ENCODE measurements at places on chromosomes 13 and 19.
A peak's percentile ranks its signal among the peaks of the same experiment; 100 is the strongest.

- DNase-seq, result no peak
Measured at GRCh38 chr19:23804676-23805075, 46.0 kb upstream of the ZNF681 start.

- DNase-seq, result peak; percentile 62
Measured at GRCh38 chr19:35755550-35756376, 1.1 kb downstream of the HSPB6 start.

GRCh38 chr13:112531263-112531794, 56.6 kb downstream of the TUBGCP3 start:
- DNase-seq, result no peak

DNA sequence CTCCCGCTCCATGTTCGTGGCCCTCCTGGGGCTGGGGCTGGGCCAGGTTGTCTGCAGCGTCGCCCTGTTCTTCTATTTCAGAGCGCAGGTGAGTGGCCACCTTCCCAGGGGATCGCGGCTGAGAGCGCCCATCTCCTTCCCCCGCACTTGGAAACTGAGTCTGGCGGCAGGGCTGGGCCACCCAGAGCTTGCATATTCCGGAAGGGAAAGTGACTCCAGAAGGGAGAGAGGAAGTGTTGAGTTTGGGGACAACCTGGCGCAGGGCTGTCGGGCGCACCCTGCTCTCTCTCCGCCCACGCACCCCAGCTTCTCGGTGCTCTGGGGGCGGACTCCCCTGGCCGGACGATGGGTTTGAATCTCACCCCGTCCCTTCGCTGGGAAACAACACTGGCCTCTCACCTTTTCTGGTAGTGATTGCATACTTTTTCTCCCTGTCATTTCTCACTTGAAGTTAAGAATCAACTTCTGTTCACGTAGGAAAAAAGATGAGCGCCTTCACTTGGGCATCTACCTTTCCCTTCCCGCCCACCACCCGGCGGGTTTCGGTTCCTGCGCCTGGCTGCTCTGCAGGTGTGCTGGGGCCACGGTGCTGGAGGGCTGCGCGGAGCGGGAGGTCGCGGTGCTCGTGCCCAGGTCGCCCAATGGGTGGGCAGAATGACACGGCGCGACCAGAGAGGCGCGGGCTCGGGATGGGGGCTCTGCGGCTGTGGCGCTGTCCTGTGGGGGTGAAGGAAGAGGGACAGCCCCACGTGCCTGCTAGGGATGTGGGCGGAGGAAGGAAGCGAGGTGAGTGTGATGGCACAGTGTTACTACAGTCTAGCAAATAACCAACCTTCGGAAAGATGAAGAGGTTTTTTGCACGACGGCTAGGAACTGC, 721 bp downstream of the TNFSF11 start:
- DNase-seq, result peak; percentile 65

DNA sequence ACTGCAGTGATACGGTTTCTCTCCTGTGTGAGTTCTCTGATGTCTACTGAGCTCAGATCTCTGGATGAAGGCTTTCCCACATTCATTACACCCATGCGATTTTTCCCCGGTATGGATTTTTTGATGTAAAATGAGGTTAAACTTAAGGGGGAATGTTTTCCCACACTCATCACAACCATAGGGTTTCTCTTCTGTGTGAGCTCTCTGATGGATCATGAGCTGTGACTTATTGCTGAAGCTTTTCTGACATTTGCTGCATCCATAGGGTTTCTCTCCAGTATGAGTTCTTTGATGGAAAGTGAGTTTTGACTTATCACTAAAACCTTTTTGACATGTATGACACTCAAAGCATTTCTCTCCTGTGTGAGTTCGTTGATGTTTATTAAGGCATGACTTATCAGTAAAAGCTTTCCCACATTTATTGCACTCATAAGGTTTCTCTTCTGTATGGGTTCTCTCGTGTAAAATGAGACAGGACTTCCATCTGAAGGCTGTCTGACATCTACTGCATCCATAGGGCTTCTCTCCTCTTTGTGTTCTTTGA, 10.6 kb upstream of the ZNF649 start:
- DNase-seq, result no peak

DNA sequence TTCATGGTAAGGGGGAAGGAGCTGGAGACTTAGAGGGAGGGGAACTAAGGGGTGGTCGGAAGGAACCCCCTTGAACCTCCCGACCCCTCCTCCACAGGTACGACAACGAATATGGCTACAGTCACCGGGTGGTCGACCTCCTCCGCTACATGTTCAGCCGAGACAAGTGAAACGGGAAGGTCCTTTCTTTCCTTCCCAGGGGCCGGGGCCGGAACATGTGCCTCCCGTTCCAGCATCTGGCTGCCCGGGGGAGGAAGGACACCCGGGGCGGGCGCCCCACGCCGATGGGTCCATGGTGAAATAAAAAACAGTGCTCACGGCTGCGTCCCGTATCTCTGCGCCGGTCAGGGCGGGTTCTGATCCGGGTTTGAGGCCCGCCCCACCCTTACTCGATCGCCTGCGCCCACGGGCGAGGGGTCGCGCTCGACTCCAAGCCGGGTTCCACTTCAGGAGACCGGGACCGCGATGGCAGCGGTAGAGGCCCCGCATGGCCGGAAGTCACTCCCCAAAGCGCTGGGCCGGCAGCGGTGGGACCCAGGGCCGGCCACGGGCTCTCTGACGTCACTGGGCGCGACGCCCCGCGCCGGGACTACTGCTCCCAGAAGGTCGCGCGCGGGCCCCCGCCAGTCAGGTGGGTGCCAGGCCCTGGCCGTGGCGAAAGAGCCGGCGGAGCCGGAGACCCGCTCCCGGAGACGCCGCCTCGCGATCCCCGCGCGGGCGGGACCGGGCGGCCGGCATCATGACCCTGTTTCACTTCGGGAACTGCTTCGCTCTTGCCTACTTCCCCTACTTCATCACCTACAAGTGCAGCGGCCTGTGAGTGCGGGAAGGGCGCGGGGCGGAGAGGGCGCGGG, at the start of gene TMEM147:
TMEM147 (plus strand) TSS at position 626 of the 854 bp plus-strand sequence; CDS start at position 740, 114 bp downstream.
- DNase-seq, result peak; percentile 89

- no peak for DNase-seq
Measured at GRCh38 chr13:79281339-79281747, 124.7 kb downstream of the RBM26 start.

DNA sequence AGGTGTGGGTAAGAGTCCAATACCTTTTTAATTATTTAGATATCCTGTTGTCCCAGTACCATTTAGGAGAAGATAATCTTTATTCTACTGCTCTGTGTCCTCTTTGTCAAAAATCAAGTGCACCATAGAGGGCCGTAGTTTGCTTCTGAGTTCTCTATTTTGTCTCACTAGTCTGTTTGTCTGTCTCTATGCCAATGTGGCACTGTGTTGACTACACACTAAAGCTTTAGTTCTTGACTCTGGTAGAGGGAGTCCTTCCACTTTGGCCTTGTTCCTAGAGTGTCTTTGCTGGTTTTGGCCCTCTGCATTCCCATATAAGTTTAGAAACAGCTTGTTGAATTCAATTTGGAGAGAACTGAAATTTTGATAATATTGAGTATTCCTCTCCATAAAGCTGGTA, 75.9 kb downstream of the SCGB2B2 start:
- DNase-seq, result no peak

DNA sequence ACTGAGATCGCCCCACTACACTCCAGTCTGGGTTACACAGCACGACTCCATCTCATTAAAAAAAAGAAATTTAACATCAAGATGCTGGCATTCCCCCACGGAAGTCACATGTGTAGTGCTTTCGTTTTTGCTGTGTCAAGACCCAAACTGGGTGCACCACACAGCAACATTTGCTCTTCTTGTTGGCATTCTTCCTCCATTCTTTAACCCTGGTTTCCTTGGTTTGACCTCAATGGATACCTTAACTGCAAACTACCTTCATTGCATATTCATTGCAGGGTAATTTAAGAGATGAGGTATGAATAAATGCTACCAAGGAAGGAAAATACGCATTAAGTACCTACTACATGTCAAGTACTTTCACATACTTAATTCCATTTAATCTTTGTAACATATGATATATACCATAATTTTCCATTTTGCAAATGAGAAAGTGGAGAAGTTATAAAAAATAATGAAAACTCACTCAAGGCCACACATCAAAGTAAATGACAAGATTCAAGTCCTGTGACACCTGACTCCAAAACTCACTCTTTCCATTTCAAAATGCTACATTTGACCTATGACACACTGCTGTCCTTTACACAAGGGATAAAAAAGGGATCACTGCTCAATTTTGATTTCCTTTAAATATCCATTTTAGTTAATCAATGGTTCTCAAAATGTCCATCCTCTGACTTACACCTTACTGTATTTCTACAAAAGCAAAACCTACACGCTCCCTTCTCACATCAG, 59.2 kb downstream of the STK24 start:
- DNase-seq, result peak; percentile 45

- DNase-seq, result no peak
Measured at GRCh38 chr13:78420814-78421213, 182.5 kb downstream of the POU4F1 start.

- no peak for DNase-seq
Measured at GRCh38 chr13:43008596-43008995, 14.8 kb upstream of the DNAJC15 start.

- DNase-seq, result no peak
Measured at GRCh38 chr19:55324662-55325061, 479 bp downstream of the TMEM150B start.

DNA sequence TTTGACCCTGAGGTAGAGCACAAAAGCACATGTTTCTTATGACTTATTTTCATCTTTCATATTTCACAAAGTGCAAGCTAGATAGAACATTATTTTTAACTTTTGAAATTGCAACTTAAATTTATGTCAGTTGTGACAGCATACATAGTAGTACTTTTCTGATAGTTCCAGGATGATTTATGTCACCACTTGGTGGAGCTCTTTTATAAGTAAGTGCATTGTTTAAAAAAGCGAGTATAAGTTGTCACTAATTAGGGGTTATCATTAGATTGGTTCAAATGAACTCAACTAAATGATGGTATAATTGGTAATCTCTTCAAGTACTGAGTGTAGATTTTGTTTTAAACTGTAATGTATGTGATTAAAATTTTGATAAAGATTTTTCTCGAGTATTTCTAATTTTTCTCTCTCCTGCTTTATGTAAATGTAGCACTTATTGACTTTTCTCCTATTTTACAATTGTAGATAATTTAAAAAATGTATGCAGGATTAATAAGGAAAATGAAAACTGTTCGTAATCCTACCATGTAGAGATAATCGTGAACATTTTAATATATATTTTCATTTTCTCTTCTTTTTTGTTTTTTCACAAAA, 31.1 kb downstream of the RB1 start:
- DNase-seq, result no peak

DNA sequence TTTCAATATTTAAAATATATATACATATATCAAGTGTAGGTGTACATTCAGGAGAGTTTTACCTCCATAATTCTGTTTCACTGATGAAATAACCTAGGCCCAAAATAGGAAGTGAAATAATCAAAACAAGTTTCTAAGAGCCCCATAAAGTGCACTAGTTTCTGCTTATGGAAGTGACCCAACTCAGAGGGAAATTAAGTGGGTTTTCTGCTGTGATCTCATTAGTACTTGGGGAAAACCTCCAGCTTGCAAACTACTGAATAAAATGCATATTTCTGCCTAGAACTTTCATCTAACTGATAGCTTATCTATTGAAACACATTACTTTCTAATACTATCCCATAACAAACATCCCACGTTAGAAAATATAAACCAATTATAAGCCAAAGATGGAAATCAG, 45.4 kb upstream of the MIR17HG start:
- DNase-seq, result no peak

- no peak for DNase-seq
Measured at GRCh38 chr19:38583219-38583984, 34.4 kb downstream of the MAP4K1 start.

GRCh38 chr19:4589579-4590410, 30.3 kb upstream of the SEMA6B start:
- no peak for DNase-seq

- no peak for DNase-seq
Measured at GRCh38 chr13:81041761-81042160, 700.8 kb upstream of the SPRY2 start.

GRCh38 chr13:98622931-98623331, 46.0 kb upstream of the STK24 start:
- DNase-seq, result no peak

DNA sequence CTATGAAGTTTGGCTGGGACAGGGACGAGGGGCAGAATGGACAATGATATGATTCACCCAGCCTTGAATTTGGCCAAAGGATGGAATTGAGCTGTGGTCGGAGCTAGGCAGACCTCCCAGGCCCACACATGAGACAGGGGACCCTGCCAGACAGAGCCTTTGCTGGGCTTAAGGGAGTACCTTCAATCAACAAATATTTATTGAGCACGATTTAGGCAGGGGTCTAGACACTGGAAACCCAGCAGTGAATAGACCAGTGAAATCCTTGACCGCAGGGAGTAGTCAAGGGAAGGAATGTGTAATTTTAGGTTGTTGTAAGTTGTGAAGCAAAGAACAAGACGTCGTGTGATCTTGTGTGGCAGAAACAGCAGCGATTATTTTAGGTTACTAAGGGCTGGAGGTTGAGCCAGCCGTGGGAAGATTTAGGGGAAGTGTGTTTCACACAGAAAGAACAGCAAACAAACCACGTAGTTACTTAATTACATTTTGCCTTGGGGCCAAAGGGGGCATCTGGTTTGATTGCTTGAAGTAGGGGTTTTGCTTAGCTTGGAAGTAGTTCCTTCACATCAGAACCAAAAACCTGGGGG, 16.9 kb upstream of the AP1M2 start:
- DNase-seq, result peak; percentile 30

DNA sequence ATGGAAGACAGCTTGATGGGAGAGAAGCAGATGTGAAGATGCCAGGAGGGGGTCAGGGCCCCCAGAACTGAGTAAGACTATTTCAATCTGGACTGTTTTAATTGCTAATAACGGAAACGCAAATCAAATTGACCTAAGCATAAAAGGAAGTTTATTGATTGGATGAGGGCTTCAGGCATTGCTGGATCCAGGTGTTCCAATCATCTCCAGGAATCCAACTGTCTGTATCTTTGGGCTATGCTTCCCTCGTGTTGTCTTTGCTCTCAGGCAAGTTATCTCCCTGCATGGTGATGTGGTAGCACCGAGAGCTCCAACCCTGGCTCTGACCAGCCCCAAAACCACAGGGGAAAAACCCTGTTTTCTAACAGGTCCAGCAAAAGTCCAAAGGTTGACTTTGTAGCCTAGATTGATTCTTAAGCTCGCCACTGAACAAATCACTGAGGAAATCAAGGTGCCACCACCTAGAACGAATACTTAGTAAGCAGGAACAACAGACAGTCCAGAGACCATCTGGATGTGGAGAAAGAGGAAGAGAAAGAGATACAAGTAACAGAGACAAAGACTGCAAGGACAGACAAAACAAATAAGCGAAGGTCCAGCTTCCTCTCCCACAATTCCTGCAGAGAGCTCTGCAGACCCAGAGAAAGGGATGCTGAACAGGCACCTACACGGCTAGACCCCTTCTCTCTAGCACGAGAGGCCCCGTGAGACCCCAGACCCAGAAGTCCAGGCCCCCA, 1.2 kb upstream of the C19orf81 start:
- DNase-seq, result no peak

DNA sequence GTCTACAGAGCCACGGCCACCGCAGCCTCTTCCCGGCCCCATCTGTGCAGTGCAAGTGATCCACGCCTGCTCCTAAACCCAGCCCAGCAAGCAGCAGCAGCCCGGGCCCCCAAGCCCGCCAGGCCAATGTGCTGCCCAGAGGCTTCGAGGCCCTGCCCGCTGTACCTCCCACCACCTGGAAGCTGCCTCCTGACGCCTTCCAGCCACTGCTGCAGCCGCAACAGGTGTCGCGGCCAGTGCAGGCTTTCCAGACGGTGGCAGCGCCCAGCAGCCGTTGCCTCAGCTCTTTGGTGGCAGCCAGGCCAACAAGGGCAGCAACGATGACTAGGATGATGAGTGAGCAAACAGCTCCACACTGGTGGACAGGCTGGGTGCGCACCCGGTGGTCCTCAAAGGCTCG, 50.2 kb upstream of the TPM4 start:
- DNase-seq, result no peak
